ENCODE measurements at places on chromosomes 7 and 10.

DNA sequence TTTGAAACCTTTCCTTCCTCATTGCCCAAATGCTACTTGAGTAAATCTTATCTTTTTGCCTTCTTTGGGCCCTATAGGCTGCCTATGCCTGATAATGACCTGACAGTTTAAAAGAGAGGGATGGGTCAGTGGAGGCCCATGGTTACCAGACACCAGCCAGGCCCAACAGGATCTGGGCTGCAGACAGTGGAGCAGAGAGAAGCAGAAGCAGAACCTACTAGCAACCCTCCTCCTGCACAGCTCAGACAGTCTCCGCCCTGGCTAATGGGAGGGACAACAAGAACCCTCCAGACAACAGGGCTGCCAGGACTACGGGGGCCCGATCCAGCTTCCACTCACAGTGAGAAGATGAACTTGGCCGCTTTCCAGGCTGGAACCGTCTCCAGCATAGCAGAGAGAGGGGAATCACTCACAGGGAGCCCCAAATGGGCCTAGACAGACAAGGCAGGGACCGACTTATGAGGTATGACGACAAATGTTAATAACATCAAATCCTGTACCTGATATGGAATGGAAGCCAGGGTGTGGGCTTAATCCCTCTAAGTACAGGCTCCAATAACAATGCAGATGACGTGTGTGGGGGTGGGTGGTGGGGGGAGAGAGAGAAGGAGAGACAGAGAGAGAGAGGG is 31.7 kb upstream of the DGKI start:
- no peak for DNase-seq

- DNase-seq, result no peak
These were observed 44.7 kb upstream of the CDK6 start for GRCh38 chr7:92881091-92881485.

- no peak for DNase-seq
These were observed 440.4 kb downstream of the PLXNA4 start for GRCh38 chr7:132135746-132136385.

- no peak for DNase-seq
These were observed 103.8 kb downstream of the XRCC2 start for GRCh38 chr7:152572101-152572500.

DNA sequence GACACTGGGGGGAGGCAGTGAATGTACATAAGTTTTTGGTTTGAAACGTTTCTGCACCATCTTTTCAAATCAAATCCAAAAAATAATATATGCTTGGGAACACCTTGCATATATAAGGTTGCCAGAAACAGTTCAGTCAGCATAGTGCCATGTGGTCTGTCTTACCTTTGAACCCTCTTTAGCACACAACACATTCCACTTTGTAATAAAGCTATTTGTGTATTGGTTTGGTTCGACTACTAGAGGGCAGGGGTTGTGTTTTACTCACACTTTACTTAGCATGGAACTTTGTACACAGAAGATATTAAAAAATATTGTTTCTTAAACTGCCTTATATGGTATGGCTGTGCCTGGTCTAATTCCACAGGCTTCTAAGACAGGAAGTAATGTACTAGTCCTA is 43.2 kb downstream of the ALDH18A1 start:
- no peak for DNase-seq

- DNase-seq, result no peak
These were observed 22.7 kb upstream of the TMEM254 start for GRCh38 chr10:80055760-80056159.

- no peak for DNase-seq
These were observed 97.5 kb downstream of the UNCX start for GRCh38 chr7:1329966-1330800.

DNA sequence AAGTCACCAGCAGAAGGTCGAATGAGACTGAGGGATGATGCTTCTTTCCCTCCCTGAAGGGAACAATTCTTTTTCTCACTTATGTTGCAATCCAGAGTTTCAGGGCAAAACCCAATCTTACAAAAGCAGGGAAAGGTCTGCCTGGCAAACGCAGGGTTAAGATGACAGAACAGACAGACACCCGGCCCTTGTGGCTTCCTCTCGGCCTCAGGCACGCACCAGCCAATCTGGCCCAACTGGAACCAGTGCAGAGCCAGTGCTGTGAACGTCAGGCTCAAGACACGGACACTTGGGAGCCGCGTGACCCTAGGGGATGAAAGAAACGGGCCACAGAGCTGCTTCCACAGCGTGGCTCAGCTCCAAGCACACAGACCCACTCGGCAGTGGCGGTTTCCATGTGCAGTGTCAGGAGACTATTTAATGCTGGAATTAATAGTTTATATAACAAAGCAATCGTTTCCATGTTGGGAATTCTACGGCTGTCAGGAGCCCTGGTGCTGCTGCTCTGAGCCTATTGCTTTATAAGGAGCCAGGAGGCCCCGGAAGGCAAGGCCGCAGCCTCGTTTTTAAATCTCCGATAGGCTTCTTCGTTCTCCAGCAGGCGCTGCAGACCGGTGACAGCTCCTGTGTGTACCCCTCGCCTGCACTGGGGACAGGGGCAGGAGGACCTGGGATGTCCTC is 198.4 kb downstream of the DIP2C start:
- no peak for DNase-seq

Data from activated T-cell treated with anti-CD3 and anti-CD28 coated beads, Interleukin-2, amount 50 U/mL, for 24 hours (primary cell).